ENCODE measurements at places on chromosomes 3 and 15.

- no peak for DNase-seq
These were observed 152.0 kb downstream of the KLHL25 start for GRCh38 chr15:85642693-85643066.

DNA sequence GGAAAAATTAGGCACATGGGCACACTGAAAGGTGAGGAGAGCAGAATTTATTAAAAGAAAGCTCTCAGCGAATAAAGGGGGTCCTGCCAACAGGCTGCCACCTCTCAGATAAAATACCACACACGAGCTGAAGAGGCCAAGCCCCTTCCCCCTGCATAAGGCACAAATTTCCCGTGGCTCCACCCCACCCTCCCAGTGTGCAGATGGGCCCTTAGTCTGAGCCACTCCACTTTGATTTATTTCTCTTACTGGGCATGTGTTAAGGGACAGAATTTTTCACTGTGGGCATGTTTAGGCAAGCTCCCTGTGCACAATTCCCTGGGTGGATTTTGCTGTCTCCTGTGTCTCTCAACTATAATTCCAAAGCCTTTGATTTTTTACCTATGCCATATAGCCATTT, 409.8 kb downstream of the TBL1XR1 start:
- no peak for DNase-seq

GRCh38 chr3:73538486-73538885, 86.3 kb downstream of the PDZRN3 start:
- DNase-seq: no peak

GRCh38 chr3:77281721-77282120, 241.8 kb downstream of the ROBO2 start:
- DNase-seq: no peak

- no peak for DNase-seq
These were observed 34.7 kb upstream of the BDH1 start for GRCh38 chr3:197590313-197590962.

GRCh38 chr15:57920911-57921310, 144.6 kb downstream of the ALDH1A2 start:
- no peak for DNase-seq

DNA sequence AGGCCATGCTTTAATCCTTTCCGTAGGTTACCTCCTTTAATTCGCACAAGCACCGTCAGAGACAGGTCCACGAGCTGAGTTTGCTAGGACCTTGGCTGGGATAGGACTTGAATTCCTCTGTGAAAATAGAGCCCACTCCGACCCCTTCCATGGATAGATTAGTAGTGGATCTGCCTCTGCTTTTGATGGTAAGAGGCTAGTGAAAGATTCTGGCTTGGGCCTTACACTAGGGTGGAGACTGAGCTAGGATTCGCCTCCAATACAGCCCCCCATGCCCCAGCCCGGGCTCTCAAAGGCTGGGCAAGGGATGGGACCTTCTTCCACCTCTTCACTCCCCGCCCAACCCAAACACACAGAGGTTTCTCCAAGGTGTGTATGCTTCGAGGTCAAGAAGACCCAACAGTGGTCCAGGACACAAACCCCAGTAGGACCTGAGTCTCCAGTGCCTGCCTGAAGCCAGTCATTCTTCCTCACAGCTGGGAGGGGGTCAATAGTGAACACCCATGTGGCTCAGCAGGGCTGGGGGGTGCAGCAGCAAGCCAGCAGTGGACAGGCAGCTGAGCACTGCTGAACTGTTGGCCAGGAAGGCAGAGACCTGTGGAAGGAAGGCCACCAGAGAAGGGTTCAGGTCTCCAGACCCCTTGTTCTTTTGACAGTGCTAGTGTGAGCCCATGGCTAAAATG, 75.7 kb downstream of the SPSB4 start:
- no peak for DNase-seq

DNA sequence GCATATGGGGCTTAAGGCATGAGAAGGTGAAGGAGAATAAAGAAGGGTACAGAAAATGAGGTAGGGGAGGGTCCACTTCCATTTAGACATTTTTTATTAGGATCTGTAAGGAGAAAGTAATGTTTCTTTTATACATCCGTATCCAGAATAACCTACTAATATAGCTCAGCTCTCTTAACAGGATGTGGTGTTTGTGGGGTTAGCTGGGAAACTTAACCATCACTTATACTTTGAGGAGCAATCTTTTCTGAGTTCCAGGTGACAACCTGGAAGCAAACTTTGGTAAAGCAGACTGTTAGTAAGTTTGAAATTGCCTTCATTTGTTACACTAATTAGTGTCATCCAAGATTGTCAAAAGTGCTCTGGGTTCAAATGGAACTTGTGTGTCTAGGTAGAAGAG, 36.6 kb downstream of the BUB1B start:
- DNase-seq: no peak

DNA sequence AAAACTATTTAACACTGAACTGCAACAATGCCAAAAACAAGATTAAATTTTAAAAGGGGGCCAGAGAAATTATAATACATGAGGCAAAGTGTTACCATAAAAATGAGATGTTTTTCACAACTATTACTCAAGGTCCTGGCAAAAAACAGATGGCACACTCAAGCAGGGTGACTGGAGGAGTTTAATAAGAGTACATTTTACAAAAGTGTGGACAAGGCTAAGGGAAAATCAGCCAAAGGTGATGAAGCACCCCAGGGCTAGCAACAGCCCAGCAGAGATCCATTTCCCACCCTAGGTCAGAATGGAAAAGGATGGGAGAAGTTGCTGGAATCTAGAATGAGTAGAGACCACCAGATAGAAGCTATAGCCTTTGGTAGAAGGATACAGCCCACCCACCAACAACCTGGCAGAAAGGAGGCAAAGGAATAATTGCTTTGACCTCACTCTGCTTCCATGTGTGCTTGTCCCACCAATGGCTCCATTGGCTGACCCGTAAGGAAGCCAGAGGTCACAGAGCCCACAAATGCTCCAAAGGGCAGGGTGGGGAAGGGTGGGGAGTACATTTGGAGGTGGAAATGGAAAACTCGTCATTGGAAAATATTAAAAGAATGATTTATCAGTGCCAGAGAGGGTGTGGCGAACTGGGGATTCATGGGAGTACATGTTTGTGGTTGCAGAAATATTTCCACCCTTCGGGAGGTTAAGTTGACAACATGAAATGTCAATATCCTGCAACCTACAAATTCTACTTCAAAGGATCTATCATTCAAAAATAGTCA, 161.0 kb upstream of the UBE2E2 start:
- DNase-seq: no peak

DNA sequence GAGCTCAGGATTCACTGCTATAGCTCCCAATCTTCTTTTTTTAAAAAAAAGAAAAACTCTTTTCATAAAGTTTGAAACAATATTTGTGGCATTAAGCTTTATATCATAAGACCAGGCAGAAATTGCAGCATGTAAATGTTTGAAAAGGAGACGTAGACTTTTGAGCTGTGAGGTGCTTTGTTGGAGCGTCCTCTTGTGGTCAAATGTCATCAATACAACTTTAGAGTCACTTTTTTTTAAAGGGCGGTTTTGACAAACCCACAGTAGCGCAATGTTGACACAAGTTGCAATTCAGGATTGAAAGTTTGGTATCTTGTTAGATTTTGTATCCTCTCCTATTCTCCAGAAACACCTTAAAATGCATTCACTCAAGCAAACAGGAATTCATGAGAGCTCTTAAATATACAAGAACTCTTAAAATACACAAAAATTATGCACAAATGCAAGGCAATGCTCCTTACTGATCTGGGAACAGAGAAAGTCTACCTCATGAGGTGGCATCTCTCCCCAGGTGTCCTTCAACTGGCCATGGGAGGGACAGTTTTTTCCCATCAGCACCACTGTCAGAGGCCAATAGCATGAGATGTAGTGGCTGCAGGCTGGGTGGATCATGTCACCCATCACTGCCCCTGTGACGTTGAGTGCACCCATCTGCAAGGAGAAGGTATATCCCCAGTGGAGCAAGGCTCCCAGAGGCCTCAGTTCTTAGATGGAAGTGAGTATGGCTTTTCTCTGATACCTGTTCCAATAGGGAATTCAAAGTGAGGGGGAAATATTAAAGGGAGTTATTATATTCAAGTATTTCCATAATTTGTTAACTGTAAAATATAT, 70.7 kb downstream of the ANXA2 start:
- no peak for DNase-seq

GRCh38 chr3:72892081-72892775, 4.4 kb downstream of the GXYLT2 start:
- DNase-seq: no peak

GRCh38 chr3:159674583-159674982, 314.1 kb upstream of the IL12A start:
- no peak for DNase-seq

GRCh38 chr15:74913041-74913440, 6.4 kb upstream of the FAM219B start:
- DNase-seq: no peak

- DNase-seq: no peak
These were observed 31.3 kb upstream of the SACM1L start for GRCh38 chr3:45657853-45658252.

GRCh38 chr3:14864131-14864530, 45.4 kb downstream of the FGD5 start:
- DNase-seq: no peak

DNA sequence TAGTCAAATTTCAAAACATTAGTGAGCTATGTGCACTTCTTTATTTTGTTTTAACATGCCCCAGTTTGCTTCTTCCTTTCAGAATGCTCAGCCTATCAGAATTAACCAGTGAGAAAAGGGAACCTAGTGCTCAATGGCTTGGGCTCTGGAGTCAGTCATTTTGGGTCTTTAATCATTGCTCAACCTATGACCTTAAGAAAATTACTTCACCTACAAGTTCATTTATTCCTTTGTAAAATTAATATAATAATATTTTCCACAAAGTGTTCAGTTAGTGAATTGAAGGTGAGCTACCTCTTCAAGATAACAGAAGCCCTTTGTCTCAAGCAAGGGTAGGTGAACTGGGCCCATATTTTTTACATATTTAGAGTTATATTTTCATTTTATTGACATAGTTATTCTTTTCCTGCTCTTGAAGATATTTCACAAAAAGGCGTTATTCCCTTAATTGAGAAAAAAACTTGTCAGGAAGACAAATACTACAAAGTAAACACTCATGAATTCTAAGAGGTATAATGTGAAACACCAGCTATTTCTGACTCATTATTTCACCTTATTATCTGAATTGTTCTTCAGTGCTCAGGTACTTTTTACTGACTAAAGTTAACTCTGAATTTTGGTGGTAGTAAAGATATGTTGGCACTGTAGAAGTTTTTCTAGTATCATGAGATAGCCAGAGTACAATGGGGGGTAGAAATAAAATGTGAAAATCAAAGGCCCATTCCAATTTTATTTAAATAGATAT, 415.5 kb downstream of the NAALADL2 start:
- DNase-seq: no peak

DNA sequence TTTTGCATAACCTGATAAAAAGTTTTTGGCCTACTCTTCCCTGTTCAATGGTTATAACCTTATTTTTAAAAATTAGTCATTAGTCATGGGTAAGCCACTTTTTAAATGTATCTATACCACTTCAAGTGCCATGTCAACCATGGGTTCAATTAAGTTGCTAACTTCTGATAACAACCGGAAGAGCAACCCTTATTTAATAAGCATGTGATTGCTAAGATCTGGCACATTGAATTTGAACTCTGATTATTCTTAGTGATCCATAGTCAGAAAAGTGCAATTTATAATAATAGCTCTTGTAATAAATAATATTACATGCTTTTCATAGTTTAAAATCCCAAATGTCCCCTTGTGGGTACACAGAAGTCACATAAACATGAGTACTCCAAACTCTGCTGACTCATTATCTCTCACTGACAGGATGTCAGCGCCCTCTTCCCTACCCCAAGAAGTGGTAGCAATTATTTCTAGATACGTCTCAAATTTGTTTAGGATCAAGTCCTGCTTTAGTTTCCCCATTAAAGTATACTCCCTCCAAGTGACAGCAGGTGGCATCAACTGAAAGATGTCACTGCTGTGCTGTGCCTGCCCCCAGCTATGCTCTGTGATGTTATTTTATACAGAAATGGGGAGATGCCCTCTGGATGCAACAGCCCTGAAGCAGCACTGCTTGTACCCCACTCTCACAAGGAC, 18.6 kb downstream of the SAMD7 start:
- no peak for DNase-seq

GRCh38 chr15:45181491-45182285, 6.1 kb downstream of the SHF start:
- no peak for DNase-seq

DNA sequence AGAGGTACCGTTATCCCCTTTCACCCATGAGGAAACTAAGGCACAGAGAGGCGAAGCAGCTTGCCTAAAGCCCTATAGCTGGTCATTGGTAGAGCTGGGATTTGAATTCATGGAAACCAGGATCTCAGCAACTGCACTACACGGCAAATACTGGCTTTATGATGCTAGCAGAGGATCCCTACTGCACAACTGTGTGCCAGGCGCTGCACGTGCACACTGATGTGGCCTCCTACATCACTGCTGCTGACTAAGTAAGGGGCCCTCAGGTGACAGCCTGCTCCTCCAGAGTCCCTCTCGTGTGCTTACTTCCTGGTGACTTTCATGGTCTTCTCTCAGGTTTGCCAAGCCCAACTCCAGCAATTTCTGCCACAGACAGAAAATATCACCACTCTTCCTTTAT, 3.4 kb upstream of the POLG start:
- DNase-seq: no peak

DNA sequence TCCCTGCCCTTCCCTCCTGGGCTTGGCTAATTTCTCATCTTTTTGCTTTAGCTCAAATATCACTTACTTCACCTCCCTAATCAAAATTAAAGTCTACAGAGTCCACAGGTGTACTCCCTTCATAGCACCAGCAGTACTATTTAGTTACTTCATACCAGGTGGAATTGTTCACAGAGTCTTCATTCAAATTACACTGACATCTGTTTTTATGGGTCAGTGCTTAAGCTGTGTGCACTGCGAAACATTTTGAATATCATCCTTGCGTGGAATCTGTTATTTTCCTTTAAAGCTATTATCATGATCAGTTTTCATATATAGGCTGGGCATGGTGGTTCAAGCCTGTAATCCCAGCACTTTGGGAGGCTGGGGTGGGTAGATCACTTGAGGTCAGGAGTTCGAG, 2.7 kb upstream of the SERF2 start:
- no peak for DNase-seq

- DNase-seq: no peak
These were observed 33.0 kb upstream of the ACKR4 start for GRCh38 chr3:132564070-132564465.

DNA sequence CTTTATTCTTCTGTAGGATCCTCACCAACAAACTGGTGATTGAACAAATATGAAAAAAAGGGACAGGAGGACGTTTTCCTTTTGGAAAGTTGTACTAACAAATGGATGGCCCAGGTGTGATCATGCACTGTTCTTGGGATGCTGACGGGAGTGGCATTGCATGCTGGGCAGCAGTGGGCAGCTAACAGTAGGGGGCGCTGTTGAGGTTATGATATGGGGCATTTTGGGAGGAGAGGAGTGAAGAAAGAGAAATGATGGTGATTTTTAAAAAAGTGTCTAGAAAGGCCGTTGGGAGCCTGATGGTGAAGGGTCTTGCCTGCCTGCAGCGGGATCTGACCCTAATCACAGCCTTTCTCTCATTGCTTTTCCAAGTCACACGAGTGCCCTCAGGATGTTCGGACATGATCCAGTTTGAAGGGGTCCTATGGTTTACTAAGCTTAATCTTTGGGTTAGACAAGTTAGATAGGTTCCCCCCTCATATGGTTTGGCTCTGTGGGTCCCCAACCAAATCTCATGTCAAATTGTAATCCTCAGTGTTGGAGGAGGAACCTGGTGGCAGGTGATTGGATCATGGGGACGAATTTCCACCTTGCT, 46.2 kb upstream of the PRTG start:
- peak; percentile 5 for DNase-seq

- DNase-seq: no peak
These were observed 625.7 kb upstream of the CFAP20DC start for GRCh38 chr3:59675495-59675894.
